Urothelium cell line (cell line): ENCODE measurements at places on chromosomes 5 and 9.
A peak's percentile ranks its signal among the peaks of the same experiment; 100 is the strongest.

GRCh38 chr5:123610665-123611405, 98.9 kb downstream of the CSNK1G3 start:
- peak; percentile 16 for DNase-seq

DNA sequence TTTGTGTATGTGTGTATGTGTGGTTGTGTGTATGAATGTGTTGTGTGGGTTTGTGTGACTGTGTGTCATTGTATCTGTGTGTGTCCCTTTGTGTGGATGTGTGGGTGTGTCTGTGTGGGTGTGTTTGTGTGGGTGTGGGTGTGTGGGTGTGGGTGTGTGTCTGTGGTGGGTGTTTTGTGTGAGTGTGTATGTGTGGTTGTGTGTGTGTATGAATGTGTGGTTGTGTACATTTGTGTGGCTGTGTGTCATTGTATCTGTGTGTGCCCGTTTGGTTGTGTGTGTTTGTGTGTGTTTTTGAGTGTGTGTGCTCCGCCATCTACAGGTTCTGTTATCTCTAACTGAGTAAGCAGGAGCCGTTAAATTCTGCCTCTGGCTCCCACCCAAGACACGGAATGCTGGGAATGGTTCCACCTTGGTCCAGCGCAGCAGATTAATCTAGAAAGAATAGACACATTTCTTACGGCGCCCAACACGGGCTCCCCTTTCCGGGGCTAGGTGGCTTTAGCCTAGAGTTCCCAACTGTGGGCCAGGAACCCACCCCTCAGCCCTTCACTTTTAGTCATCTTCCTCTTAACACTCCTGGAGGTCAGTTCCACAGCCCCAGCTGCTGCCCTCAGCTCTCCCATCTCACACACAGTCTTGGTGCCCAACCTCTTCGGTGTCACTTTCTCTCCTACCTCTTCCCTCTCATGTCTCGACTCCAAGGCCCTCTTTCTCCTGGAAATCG, 197.1 kb downstream of the TTLL11 start:
- DNase-seq = peak; percentile 25

DNA sequence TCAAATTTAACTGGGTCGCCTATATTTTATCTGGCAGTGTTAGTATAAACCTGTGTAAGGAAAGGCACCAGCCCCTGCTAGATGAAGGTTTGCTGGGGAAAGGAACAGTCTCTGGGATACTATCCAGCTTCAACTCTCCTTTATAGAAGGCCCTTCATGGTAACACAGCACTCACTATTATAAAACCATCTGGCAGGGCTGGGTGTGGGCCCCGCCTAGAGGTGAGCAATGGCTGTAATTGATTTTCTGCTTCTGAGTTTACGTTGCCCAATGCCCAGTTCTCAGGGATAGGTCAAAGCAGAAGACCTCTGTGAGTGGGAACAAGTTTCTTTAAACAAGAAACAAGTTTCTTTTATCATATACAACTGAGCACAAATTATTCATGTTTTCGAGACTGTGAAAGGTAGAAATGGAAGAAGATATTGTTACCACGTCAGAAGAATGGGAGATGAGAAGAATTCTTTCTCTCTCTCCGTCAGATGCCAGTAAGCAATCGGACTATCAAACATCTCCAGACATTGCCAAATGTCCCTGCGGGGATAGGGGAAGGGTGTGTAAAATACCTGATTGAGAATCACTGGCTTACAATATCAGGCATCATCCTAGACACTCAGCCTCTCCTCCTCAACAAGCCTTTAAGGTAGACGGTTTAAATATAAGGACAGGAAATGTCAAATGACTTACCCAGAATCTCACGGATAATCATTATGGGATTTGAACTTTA, 205.9 kb downstream of the PDZD2 start:
- DNase-seq = no peak

DNA sequence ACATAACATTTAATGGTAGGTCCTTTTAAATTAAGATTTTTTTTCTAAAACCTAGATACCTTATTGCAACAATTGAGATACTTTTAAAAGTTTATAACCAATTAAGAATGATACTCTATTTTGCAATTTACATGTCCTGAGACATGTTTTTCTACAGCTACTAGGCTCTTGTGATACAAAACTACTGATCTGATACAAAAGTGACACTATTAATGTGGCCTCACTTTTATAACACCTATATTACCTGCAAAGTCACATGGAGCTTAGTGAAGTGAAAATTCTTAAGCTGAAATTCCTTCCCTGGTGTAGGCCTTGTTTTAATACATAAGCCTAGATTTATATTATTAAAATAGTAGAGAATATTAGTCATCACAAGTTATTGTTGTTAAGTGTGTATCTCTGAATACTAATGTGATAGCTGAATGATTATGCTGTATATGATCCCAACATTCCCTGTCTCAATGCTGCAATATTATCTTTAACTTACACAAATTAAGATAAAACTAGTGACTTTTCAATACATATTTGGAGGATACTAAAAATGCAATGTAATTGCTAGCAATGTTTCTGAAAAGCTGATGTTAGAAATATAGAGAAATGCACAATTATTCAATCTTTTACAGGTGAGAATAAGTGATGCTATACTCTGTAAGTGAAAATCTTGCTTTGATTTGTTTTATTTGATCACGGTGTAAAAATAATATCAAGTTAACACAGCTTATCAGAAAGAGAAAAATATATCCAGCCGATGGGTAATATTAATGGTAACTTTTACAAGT, 2.6 kb downstream of the NFIB start:
- no peak for DNase-seq

GRCh38 chr9:95777136-95777535, 98.4 kb upstream of the ERCC6L2 start:
- no peak for DNase-seq

DNA sequence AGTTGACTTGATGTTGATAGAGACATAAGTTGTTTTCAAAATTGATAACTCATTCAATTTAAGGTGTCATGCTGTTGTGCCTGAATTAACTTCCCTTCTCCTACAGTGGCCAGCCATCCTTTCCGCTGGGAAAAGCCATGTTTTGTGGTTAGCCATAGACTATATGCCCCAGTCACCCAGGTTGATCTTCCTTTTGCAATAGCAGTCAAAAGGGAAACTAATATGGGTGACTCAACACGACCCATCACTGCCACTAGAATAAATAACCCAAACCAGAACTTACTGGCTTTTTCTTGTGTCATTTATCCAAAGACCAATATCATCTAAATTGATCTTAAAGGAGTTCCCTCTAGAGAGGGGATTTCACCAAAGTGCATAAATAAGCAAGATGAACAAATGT, 87.4 kb downstream of the PTCD2 start:
- DNase-seq = no peak

- DNase-seq = no peak
These were observed 22.7 kb upstream of the ANXA6 start for GRCh38 chr5:151180291-151180690.

DNA sequence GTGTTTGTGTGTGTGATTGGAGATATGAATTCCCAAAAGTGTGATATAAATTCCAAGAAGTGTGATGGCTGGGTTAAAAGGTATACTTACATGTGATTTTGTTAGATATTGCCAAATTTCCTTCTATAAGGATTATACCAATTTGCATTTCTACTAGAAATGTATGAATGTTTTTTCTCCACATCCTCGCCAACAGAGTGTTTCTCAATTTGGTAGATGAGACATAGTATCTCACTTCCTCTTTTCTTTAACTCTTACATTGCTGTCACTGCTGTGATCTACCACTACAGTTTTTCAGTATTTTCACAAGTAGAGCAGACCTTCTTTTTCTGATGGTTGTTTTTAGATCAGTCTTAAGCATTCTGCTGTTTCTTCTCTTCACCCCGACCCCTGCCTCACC, 111.3 kb downstream of the FER start:
- DNase-seq = no peak

DNA sequence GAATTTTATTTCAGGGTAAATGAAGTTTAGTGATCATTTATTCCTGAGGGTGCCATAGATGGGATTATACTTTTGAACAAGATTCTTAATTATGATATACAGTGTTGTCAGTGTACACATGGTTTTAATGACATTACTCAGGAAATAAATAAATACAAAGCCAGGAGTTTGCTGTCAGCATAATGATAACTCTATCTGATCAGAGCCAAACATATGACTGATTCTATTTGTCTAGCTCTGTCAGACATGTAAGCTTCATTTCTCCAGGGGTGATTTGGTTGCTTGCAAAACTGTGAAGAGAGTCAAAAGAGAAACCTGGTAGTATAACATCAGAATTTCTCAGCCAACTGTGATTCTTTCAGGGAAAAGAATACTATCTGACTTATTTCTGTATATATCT, 1425.8 kb upstream of the C9orf72 start:
- no peak for DNase-seq

DNA sequence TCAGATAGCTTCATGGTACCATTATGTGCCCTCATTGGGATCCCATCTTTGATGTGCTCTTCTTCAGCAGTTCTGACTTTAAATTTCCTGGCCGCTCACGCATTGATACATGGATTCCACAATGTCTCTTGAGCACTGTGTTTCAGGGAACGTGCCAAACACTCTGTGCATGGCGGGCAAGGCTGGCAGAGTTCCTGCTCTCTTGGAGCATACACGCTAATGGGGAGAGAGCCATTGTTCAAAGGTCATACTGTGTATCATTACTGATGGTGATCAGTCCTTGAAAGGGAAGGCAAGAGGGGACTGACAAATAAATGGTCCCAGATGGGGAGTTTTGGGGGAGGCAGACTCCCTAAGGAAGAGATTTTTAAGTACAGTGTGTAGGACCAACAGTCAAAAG, 52.3 kb downstream of the AMBP start:
- no peak for DNase-seq

- peak; percentile 8 for DNase-seq
These were observed 155.8 kb upstream of the ZNF608 start for GRCh38 chr5:124902097-124902821.

DNA sequence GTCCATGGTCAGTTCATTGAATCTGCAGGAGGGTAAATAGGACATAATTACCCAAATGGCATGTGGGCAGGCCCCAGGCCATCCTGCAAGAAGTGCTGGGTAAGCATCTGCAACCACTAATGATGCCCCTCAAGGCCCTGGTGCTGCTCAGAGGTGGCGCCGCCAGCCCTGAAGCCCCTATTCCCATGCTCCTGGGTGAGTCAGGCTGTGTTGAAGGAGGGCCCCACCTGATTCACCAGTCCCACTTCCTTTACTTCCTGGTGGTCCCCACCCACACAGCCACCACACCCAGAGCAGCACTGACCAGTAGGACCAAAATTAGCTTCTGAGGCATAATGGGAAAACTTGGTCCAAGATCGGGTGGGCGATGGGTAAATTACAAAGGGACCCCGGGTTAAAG, 120.4 kb upstream of the SPRY4 start:
- DNase-seq = no peak

DNA sequence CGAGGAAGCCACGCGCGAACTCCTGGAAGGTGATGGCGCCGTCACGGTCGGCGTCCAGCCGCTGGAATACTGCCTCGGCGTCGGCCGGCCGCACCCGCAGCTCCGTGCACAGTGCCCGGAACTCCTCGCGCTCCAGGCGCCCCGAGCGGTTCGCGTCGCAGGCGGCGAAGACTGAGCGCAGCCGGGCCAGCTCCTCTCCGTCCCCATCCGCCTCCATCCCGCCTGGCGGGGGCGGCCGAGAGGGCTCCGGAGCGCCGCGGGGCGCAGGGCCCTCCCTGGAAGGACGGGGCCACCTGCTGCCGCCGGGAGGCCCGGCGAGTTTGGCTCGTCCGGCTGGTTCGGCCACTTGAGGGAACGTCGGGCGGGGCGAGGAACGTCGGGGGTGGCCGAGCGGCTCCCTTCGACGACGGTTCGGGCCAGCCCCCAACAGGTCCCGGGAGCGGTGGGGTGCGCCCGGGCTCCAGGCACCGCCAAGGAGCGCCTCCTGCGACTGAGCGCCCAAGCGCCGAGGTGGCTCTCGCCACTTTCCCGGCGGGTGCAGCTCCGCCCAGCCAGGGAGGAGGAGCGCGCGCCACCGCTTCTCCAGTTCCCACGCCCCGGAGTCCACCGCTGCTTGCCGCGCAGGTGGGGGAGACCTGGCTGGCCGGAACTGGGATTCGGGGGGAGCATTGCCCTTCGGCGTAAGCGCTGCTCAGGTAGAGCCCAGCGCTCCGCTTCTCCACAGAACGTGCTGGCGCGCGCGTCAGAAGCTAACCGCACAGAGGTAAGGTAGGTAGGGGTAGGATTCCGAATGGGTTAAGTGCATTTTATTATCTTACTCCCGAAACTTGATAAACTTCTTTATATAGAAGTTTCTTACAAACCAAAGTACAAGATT, at the start of gene RASEF:
TSS of gene RASEF (minus strand) at position 492 of the 877 bp plus-strand sequence. CDS start at position 217, 275 bp downstream.
- peak; percentile 76 for DNase-seq

DNA sequence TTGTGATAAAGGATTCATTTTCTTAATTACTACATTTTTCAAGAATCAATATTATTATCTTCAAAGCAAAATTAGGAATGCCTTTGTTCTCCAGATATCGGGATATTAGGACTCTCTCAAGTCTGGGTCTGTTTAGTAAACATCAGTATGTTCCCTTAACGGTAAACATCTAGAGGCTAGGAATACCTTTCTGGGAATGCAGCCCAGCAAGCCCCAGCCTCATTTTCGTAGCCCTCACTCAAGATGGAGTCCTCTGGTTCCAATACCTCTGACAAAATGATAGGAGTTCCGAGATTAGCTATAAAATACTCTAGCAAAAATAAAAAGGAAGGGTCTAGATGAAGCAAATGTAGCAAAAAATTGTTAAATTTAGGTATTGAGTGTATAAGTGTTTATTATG, 84.5 kb downstream of the TEX10 start:
- DNase-seq = no peak

DNA sequence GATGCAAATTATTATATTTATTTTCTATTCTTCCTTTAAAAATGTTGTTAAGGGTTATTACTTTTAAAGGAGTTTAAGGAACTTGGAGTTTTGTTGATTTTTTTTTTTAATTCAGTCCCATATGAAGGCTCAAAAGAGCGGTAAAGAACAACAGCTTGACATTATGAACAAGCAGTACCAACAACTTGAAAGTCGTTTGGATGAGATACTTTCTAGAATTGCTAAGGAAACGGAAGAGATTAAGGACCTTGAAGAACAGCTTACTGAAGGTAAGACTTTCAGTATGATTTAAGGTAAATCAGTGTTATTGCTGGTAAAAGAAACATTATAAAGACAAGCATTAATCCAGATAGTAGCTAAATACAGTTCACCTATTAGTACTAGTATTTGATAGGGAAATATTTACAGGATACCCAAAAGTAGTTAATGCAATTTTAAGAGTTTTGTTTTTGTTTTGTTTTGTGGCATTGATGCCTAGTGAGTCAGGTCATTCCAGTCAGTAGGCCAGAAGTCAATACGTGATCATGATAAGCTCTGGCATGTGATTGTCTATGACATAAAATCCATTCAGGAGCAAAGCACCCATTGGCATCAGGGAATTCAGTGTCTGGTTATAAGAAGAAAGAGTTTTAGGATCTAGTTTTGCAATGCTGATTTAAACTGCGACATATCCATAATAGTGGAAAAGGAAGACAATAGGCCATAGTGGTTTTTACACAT, 49.2 kb downstream of the CNTRL start:
- DNase-seq = no peak

GRCh38 chr9:122179690-122180074, 20.0 kb downstream of the MORN5 start:
- DNase-seq = peak; percentile 70

- DNase-seq = no peak
These were observed 982 bp downstream of the EPB41L4A start for GRCh38 chr5:112417931-112418658.
